WERI-Rb-1 (cell line): ENCODE measurements at places on chromosomes 3 and 15.

GRCh38 chr15:74383695-74384565 is 16.5 kb upstream of the CYP11A1 start:
- no peak for DNase-seq

GRCh38 chr3:149626671-149627070 is 31.2 kb downstream of the WWTR1 start:
- no peak for DNase-seq

GRCh38 chr3:14150078-14150477 is 25.2 kb downstream of the TMEM43 start:
- no peak for DNase-seq

DNA sequence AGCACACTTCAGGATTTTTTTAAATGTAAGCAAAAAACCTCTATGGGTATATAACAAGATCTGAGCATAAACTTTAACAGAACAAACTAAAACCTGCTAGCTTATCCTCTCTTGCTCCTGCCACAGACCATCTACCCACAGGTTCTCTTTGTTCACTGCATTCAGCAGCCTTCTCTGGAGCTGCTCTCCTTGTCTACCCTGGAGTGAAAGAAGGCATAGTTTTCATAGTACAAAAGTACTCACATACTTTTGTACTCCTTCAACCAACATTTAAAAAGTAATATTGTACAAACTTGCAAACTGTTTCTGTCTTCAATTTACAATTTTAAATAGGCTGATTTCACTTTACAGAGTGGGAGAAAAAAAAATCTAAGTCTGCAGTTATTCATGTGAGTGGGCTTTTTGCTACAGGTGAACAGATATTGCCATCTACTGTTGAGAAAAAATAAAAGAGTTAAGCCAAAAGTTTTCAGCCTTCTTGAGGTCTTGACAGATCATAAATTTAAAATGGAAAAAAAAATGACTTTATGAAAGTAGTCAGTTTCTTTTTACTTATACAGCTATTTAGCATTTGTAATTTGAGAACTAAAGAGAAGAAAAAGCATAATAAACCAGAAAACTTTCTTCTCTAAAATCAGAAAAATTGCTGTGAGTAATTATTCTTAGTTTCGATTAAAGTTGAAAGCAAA is 20.4 kb downstream of the TERC start:
- no peak for DNase-seq

DNA sequence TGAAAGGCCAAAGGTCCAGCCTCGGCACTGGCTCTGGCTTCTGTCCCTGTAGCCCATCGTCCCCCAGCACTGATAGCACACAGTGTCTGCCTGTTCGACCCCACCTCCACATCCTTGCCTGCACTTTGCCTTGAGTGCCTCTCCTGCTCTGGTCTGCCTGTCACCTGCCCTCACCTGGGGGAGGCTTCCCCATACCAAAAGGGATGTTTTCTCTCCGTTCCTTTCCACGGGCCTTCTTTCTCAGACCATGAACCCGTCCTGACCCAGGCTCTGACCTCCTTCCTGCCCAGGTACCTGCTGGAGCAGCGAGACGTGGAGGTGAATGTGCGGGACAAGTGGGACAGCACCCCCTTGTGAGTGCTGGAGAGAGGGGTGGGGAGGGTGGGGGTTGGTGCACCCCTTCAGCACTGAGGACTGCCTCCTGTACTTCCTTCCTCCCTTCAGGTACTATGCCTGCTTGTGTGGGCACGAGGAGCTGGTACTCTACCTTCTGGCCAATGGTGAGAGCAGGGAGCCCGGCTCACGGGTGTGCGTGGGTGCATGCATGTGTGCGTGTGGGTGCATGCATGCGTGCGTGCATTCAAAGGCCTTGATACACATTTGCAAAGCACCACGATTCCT is 1.5 kb downstream of the ABTB1 start:
- DNase-seq = no peak

- DNase-seq = no peak
Observed at GRCh38 chr3:133970916-133971315, 58.8 kb downstream of the SLCO2A1 start.

GRCh38 chr15:89575656-89576416 is 567 bp downstream of the TICRR start:
- DNase-seq = peak; percentile 23

DNA sequence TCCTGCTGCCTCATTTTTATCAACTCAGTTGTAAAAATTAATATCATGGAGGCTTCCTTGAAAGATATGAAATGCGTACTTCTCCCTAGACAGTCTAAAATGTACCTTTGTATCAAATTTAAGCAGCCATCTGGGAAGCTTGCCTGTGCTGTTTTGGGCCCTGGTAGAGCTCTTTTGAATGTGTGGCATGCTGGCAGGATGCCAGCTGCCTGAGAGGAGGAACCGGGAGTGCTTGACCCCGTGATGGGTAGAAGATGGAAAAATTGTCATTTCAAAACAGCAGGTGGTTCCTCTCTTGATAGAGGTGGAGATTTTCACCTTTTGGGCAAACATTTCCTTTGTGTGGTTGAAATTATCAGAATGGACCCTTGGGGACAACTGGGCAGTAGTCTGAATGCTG is 245.3 kb downstream of the RPLP1 start:
- no peak for DNase-seq

DNA sequence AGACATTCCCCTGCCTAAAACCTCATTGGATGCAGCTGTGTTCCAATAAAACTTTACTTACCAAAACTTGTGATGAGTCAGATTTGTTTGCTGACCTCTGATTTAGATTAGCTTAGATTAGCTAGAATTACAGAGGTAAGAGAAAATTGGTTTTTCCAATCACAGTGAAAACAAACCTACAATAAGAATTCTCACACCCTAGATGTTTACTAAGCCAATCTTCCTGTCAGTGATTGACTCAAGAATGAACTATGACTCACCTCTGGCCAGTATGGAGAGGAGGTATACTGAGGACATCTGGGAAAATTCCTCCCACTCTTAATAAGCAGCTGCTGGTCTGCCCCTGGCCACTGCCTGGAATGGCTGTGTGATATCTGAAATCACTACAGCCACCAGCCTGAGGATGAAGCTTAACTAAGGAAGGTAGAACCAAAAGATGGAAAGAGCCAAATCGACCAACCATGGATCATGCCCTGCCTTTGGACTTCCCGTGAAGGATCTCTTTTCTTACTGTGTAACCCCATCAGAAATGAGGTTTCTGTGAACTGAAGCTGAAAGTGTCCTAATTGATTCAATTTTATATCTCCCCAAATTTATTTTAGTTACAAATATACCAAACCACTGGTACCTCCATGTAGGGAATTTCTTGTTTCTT is 19.0 kb upstream of the GHSR start:
- DNase-seq = no peak
